ENCODE measurements at places on chromosomes 2 and 18.

GRCh38 chr18:76951456-76952247 is 129.3 kb downstream of the ZNF236 start:
- DNase-seq = no peak

GRCh38 chr2:60234274-60234986 is 319.0 kb downstream of the BCL11A start:
- DNase-seq = peak; percentile 9

GRCh38 chr2:191625016-191625415 is 52.9 kb upstream of the NABP1 start:
- no peak for DNase-seq

GRCh38 chr2:236988690-236989624 is 96.7 kb upstream of the COPS8 start:
- DNase-seq = no peak

- DNase-seq = no peak
Observed at GRCh38 chr2:217804338-217804737, 198.5 kb downstream of the TNS1 start.

- no peak for DNase-seq
Observed at GRCh38 chr2:16871411-16871810, 205.8 kb upstream of the CYRIA start.

- DNase-seq = peak; percentile 77
Observed at GRCh38 chr2:191691016-191691735, 13.2 kb downstream of the NABP1 start.

DNA sequence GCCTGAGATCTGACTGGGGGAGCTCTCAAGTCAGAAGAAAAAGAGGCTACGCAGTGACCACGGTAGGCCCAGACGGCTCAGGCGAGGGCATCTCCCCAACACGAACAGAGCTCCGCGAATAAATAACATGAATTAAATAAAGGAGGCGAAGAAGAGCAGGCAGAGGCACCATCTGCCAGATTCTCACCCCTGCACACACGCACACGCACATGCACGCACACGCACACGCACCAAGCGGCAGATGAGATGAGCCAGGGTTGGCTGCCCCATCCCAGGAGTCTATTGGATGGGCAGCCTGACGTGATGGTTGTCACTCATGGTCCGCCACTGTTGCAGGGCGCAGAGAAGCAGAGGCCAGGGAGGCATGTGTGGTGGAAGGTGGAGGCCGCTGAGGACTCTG is 50.4 kb upstream of the ASXL2 start:
- DNase-seq = no peak

DNA sequence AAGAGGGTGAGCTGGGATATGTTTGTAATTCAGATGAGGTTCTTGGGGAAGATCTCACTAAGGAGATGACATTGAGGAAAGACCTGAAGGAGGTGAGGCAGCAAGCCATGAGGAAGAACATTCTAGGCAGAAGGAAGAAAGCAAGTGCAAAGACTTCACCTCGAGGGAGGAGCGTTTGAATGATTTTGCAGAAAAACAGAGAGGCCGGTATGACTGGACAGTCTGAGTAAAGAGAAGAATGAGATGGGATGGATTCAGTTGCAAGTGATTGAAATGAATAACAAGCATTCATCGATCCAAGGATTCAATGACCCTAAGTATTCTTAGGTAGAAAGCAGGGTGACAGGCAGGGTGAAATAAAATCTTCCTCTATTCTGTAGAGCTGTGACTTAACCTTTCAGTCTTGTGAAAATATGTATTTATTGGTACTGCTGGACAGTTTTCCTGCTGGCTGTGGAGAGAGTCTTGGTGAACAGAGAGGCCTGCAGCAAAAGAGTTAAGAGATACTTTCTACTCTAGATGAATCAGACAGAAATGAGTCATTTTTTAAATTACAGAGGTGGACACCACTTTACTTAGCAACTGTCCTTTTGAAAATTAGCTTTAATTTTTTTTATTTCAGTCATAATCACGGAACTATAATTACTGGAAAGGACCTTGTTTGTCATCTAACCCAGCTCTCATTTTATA is 278.4 kb downstream of the LRRTM1 start:
- peak; percentile 16 for DNase-seq

- peak; percentile 15 for DNase-seq
Observed at GRCh38 chr2:195721042-195721441, 64.0 kb downstream of the SLC39A10 start.

DNA sequence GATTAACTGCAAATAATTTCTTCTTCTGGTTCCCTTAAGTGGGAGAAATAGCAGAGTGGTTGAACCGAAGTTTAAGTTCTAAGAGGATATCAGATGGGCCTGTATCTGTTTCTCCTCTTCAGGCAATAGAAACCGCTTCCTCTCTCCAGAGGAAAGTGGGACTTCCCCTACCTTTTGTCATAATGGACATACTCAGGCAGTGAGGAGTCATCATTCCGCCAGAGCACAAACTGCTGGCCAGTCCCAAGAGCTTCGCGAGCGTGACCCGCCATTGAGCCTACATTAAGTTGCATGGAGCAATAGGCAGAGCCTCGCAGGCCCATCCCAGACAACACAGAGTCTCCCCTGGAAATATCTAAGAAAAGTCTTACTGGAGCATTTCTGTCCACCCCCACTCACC is 158.9 kb downstream of the LDLRAD4 start:
- no peak for DNase-seq

- DNase-seq = no peak
Observed at GRCh38 chr2:128196471-128196931, 105.5 kb downstream of the UGGT1 start.

Measured in MCF 10A (cell line).